Lower leg skin (tissue), 4 donors: ENCODE measurements at places on chromosomes 13 and 19. TPM values are rescaled to one million over a fixed set of nuclear protein-coding genes. Genes with fewer than 3 reads are reported as not detected.
A peak's percentile ranks its signal among the peaks of the same experiment; 100 is the strongest.

RAB8A gene
- total RNA-seq = 48.6 TPM

KLK15 gene
- not detected for total RNA-seq

SULT2A1 gene
- total RNA-seq = not detected

ZNF562 gene
- 14.9 TPM for total RNA-seq

KCNN1 gene
- total RNA-seq = not detected

DNA sequence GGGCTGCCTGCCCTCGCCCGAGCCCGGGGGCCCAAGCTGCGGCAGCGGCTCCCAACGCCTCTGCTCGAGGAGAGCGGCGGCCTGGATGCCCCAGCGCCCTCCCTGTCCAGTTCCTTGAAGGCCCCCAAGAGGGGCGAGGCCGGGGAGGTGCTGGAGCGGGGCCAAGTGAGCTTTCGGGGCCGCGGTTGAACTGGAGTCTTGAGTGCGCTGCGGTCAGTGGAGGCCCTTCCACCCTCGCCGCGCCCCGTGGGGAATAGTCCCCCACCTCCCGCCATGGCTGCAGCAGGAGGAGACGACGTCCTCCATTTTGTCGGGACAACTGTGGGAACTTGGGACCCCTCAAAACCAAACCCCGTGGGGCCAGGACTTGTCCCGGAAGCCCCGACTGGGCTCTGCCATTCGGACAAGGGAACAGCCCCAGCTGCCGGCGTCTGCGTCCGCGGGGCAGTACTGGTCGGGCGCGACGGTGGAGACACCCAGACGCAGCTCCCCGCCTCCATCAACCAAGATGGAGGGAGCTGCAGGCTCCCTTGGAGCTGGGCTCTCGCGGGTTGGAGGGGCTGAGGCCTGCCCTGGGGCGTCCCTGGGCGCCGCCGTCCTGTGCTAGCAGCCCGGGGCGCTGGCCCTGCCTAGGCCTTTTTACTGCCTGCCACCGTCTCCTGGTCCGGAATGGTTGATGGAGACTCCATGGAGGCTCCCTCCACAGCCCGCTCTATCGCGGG, 736 bp upstream of the ZMYM5 start:
- DNase-seq = peak; percentile 95

DNA sequence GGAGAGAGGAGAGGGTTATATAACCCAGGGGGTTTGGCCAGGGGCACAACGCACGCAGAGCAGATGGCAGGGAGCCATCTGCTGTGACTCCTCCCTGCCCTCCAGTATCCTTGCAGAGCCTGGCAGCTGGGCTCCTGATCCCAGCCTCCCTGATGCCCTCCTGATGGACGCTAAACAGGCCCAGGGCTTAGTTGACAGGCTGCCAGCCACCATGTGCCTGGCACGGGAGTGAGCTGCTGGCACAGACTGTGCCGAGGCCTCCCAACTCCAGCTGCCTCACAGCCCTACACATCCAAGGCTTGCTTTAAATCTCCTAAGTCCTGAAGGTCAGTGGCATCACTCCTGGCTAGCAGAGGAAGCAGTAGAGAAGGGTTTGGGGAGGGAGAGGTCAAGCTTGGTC, 16.7 kb downstream of the SYDE1 start:
- no peak for DNase-seq

- no peak for DNase-seq
Measured at GRCh38 chr19:29815231-29815630, 3.4 kb downstream of the CCNE1 start.

DNA sequence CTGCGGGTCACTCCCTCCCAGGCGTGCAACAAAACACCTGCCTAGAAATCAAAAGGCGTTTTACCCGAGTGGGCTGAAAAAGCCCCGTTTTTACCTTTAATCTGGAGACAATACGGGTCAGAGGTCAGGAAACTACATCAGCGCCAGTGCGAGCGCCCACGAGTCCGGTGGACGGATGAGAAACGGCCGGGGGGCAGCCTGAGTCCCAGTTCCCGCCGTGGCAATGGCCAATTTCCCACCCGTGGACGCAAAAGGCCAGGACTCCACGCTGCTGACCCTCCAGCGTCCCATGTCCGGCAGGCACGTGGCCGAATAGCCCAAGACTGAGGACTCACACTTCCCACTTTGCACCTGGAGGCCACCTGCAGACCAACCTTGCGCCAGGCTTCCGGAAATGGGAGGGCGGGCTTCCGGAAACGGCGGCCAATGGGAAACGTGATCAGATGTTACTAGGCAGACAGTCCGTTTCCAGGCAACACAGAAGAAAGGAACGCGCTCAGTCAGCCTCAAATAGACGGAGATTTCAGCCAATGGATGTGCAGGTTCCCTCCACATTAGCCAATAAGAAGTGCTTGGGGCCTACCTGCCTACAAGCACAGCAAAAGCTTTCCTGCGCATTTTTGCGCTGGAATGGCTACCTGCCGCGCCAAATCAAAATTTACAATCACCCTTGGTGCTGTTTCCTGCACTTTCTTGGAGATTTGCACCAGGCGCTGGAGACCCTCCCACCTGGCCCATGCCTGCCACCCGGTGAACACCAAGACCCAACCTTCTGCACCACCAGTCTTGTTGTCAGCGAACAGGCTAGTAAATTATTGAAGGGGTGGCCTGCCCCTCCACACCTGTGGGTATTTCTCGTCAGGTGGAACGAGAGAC, 47.4 kb downstream of the ZFP14 start:
- peak; percentile 84 for DNase-seq

GRCh38 chr13:104954210-104954609, 1581.3 kb downstream of the EFNB2 start:
- DNase-seq = no peak

GRCh38 chr13:95387733-95388207, 86.5 kb upstream of the ABCC4 start:
- DNase-seq = peak; percentile 23

DNA sequence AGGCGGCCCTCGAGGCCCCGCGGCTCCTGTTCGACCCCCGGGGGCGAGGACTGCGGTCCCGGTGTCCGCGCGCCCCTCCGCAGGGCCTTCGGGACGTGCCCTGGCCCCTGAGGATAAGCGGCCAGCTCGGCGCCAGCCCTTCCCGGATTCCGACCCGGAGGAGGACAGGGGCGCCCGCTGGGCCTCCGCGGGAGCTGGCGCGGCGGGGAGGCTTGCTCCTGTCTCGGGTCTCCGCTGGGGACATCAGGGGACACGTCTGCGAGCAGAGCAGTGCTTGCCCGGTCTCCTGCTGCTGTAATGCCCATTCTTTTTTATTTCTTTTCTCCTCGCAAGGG, 829 bp downstream of the B3GLCT start:
- DNase-seq = peak; percentile 26

GRCh38 chr19:30349131-30349730, 23.0 kb upstream of the ZNF536 start:
- DNase-seq = no peak

GRCh38 chr19:1707240-1707639, 46.1 kb upstream of the ONECUT3 start:
- DNase-seq = no peak

- DNase-seq = no peak
Measured at GRCh38 chr13:41563984-41564365, 106.6 kb downstream of the RGCC start.

DNA sequence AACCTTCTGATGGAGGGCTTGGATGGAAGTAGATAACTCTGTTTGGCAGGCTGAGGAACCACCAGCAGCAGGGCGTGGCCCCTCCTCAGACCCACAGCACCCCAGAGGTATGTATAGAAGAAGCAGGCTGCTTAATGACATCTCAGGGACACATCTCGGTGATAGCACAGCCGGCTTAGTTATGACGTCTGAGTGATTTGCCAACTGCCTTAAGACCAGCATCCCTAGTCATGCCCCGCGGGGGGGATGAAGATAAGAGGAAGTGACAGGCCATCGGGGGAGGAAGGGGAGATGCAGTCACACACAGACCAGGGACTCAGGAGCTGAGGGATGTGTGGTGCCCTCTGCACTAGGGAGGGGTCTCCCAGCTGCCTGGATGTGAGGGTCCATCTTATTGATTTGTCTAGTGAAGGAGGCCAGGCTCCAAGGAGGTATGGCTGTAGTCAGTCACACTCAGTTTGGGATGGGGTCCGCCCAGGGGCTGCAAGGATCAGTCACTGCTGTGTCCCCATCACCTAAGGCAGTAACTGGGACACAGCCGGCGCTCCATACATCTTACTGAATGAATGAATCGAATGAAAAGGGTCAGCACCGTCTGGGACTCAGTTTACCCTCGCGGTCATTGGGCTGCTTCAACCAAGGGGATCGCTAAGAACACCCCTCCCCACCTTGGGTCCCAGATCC, 19.2 kb upstream of the ERCC1 start:
- peak; percentile 92 for DNase-seq

- peak; percentile 94 for DNase-seq
Measured at GRCh38 chr19:17468302-17469091, 1.8 kb upstream of the SLC27A1 start.
